ENCODE measurements at places on chromosomes 3 and 15. TPM values are rescaled to one million over a fixed set of nuclear protein-coding genes. Genes with fewer than 3 reads are reported as not detected.

FBXL22 gene
- 0.81 TPM for total RNA-seq

THSD4 gene
- total RNA-seq, result not detected

SCAANT1 gene
- total RNA-seq, result not detected

ATP11B gene
- total RNA-seq, result 104 TPM

ITIH3 gene
- total RNA-seq, result not detected

TPRG1 gene
- total RNA-seq, result 1.2 TPM

HPS3 gene
- total RNA-seq, result 29.4 TPM

WDR93 gene
- not detected for total RNA-seq

SKOR1 gene
- 0.30 TPM for total RNA-seq

CLDN11 gene
- not detected for total RNA-seq

KLHL40 gene
- not detected for total RNA-seq

UBA5 gene
- 37.8 TPM for total RNA-seq

GOLGA8G gene
- total RNA-seq, result not detected

All from activated CD4-positive, alpha-beta T cell treated with anti-CD3 and anti-CD28 coated beads, Interleukin-2, amount 10 ng/mL, durations not matched to agents 7 days and 5 days (primary cell).